ENCODE measurements at places on chromosomes 5 and 9. TPM values are rescaled to one million over a fixed set of nuclear protein-coding genes. Genes with fewer than 3 reads are reported as not detected.

The BARHL1 gene
- not detected for total RNA-seq

The LTC4S gene
- total RNA-seq, result 12.4 TPM

The CD72 gene
- total RNA-seq, result 62.7 TPM

The SLC4A9 gene
- 0.40 TPM for total RNA-seq

The F2RL2 gene
- 1.0 TPM for total RNA-seq

DNA sequence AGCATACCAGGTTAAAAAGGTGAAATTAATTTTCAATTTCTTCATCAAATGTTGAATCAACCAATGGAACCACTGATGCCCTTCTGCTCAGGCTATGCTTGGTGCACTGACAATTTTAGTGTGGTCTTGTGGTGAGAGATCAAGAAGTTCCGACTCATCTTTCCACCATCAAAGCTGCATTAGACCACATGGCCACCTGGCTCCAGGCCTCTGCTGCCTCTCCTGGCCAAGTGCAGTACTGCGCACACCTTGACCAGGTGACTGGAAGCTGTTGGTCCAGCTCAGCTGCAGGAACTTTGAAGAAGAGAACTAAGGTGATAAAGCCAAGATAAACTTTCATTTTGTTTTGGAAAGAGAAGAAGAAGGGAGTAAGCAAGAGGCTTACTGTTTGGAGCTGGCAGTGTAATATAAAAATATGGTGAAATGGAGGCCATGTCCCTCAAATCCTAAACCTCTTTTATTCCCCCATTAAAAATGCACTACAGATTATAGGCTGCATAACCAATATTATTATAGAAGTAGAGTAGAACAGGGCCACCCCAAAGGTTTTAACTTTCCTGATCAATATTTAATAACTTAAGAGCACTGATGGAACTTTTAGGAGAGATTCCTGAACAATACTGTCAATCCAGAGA, 315.5 kb upstream of the C9orf72 start:
- H3K4me1 ChIP-seq, result no peaks in the 10 kb centered on the region
- H3K36me3 ChIP-seq, result no peaks in the 10 kb centered on the region
- H3K27ac ChIP-seq, result no peak overlapping the region
- no peak for DNase-seq
- H3K4me3 ChIP-seq, result no peak overlapping the region

GRCh38 chr5:141503681-141504080, 14.8 kb downstream of the PCDHGC5 start:
- H3K4me3 ChIP-seq, result no peak overlapping the region
- no peak overlapping the region for H3K27ac ChIP-seq
- no peak for DNase-seq
- no peaks in the 10 kb centered on the region for H3K36me3 ChIP-seq
- H3K27me3 ChIP-seq, result no peaks in the 10 kb centered on the region

DNA sequence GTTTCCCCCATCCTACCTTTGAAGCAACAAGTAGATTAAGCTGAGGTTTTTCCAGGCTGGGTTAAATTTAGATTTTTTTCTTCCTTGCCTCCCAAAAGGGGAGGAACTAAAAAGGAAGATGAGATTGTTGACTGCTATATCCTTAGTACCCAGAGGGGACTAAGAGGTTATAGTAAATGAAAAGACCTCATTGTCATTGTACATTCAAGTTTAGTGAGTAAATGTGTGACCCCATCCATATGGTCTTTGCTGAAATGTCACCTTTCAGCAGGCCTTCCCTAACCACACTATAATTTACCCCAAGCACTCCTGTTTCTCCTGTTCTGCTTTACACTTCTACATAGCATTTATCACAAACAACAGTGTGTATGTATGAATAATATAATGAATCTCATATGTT, 35.8 kb upstream of the CHD1 start:
- no peaks in the 10 kb centered on the region for H3K4me1 ChIP-seq
- no peak for DNase-seq
- H3K36me3 ChIP-seq, result no peaks in the 10 kb centered on the region
- no peaks in the 10 kb centered on the region for H3K27me3 ChIP-seq
- H3K4me3 ChIP-seq, result no peak overlapping the region
- H3K27ac ChIP-seq, result no peak overlapping the region

DNA sequence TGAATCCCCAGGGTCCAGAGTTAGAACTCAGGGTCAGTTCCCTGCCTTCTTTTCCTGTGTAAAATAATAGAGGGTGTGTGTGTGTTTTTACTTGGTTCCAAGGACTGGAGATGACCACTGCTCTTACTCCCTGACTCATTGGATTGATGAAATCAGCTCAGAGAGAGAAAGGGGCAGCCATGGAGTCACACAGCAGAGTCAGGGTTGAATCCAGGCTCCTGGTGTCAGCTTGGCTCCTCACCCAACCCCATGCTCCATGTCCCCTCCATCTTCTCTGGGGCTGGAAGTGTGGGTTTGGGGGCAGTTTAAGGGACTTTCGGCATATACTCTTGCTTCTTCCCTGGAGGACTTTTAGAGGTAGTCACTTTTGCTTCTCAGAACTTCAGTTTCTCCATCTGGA, 21.6 kb downstream of the DAB2IP start:
- H3K4me1 ChIP-seq, result no peaks in the 10 kb centered on the region
- no peak overlapping the region for H3K27ac ChIP-seq
- no peak overlapping the region for H3K4me3 ChIP-seq
- H3K36me3 ChIP-seq, result no peaks in the 10 kb centered on the region

DNA sequence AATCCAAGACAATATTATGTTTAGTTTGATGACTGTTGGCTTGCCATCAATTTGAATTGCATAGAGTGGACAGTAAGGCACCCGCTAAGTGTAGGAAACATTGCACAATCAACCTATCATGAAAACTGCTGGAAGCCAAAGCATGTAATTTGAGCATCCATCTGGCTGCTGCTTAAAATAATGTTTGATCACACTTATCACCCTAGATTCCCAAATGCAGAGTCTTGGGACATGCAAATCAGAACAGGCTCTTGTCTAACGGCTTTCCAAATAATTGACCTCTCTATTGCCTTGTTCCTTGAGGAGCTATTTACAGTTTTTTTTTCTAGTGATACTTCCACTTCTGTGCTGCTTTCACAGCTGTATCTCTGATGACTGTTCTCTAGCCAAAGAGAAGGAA, 342.1 kb downstream of the PRR16 start:
- H3K36me3 ChIP-seq, result no peaks in the 10 kb centered on the region
- no peaks in the 10 kb centered on the region for H3K4me1 ChIP-seq
- no peak overlapping the region for H3K4me3 ChIP-seq
- no peaks in the 10 kb centered on the region for H3K27me3 ChIP-seq
- no peak for DNase-seq

DNA sequence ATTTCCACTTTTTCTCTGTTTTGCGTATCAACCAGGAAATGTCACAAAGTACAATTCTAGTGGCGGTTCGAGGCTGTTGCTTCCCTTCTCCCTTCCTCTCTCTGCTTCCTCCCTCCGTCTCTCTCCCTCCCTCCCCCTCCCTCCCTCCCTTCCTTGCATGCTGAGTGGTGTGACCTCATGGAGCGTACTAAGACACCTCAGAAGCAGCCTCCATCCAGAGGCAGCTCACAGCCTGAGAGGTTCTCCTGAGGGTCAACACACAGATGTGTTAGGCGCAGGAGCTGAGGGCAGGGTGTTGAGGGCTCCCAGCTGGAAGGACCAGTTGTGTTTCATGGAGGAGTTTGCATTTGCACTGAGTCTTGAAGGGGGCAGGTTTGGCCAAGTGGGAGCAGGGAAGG, 57.7 kb downstream of the COL5A1 start:
- no peaks in the 10 kb centered on the region for H3K4me1 ChIP-seq
- H3K36me3 ChIP-seq, result no peaks in the 10 kb centered on the region
- no peak overlapping the region for H3K27ac ChIP-seq
- DNase-seq, result no peak
- no peak overlapping the region for H3K4me3 ChIP-seq

GRCh38 chr9:98365781-98366180, 110.3 kb upstream of the TBC1D2 start:
- H3K4me1 ChIP-seq, result no peaks in the 10 kb centered on the region
- no peaks in the 10 kb centered on the region for H3K27me3 ChIP-seq
- H3K27ac ChIP-seq, result no peak overlapping the region
- no peaks in the 10 kb centered on the region for H3K36me3 ChIP-seq
- no peak for DNase-seq

DNA sequence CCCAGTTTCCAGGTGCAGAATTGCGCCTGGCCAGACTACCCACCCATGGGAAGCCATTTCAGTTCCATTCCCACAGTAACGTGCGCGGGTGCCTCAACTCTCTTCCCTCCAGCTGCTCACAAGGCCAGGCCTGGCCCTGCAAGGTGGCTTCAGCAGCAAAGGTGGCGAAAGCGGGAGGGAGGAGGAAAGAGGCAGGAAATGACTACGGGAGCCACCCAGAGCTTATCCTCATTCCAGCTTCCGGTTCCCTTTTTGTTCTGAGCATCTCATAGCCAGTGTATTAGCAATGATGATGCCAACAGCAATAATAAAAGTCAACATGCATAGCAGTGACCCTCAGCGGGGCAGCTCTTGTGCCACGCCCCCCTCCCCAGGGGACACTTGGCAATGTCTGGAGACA, 101.5 kb upstream of the BOD1 start:
- H3K36me3 ChIP-seq, result no peaks in the 10 kb centered on the region
- no peaks in the 10 kb centered on the region for H3K4me1 ChIP-seq
- H3K27me3 ChIP-seq, result no peaks in the 10 kb centered on the region
- no peak for DNase-seq

DNA sequence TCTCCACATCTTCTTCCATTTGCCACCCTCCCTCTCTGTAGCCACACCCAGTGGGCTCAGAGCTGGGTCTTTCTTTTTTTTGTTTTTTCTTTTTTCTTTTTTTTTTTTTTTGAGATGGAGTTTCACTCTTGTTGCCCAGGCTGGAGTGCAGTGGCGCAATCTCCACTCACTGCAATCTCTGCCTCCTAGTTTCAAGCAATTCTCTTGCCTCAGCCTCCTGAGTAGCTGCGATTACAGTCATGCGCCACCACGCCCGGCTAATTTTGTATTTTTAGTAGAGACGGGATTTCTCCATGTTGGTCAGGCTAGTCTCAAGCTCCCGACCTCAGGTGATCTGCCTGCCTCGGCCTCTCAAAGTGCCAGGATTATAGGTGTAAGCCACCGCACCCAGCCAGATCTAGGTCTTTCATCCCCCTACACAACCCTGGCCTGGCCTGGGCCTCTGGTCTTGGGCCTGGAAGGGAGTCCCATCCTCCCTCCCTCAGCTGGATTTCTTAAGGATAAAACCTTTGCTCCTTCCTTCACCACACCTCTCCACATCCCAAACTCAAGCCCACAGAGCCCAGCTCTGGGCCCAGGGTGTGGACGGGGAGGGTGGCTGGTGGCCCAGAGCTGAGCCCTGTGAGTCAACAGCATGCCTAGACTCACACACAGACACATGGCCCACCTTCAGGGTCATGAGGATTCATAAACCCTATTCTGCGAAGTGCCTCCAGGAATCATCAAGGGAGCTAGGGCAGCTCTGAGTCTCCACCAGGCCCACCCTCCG, 18.8 kb upstream of the KCNIP1 start:
- H3K36me3 ChIP-seq, result no peaks in the 10 kb centered on the region
- H3K4me3 ChIP-seq, result no peak overlapping the region
- H3K27ac ChIP-seq, result no peak overlapping the region
- H3K27me3 ChIP-seq, result no peaks in the 10 kb centered on the region
- no peaks in the 10 kb centered on the region for H3K4me1 ChIP-seq

DNA sequence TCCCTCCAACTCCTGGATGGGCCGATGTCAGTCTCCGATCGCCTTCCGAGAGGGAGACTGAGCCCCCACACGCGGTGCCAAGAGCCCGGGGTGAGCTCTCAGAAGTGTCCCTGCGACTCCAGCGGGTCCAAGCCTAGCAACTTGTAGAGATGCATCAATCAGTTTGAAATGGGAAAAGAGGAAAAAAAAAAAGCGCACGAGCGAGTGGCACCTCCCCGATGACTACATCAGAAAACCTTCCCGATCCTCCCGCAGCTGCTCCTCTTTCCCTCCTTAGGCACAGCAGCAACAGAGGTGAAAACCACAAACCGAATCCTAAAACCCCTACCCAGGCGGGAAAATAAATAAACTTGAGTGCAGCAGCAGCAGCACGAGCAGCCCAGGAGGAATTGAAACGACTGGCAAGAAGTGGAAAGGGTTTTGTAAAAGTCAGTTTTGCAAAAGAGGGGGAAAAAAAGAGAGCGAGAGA, 1.0 kb upstream of the EFNA5 start:
- H3K4me1 ChIP-seq, result peaks cover 14% of the 10 kb centered on the region
- H3K27ac ChIP-seq, result no peak overlapping the region
- no peak for DNase-seq
- no peaks in the 10 kb centered on the region for H3K36me3 ChIP-seq
- no peaks in the 10 kb centered on the region for H3K27me3 ChIP-seq

DNA sequence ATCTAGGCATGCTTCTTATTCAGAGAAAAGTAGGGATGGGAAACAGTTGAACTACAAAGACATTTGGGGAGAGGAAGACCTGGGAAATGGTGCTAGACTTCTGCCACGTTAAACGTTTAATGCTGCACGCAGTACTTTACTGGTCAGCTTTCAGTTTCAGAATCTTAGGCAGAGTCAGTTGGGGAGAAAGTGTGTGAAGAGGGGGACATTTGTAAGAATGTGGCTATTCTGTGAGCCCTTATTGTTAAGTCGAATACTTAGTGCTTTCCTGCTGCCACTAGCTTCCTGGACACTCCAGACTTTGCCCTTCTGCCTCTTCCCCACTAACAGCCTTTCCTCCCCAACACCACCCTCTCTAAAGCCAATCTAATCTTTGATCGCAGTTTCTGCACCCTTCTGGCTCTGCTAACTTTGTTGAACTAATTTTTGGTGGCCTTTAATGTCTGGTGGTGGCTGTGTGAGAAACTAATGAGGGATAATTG, 6.1 kb downstream of the CYSTM1 start:
- peaks cover 4% of the 10 kb centered on the region for H3K4me1 ChIP-seq
- DNase-seq, result peak; percentile 66
- H3K36me3 ChIP-seq, result no peaks in the 10 kb centered on the region
- H3K27ac ChIP-seq, result peak overlapping the region; percentile 66
- H3K4me3 ChIP-seq, result no peak overlapping the region

DNA sequence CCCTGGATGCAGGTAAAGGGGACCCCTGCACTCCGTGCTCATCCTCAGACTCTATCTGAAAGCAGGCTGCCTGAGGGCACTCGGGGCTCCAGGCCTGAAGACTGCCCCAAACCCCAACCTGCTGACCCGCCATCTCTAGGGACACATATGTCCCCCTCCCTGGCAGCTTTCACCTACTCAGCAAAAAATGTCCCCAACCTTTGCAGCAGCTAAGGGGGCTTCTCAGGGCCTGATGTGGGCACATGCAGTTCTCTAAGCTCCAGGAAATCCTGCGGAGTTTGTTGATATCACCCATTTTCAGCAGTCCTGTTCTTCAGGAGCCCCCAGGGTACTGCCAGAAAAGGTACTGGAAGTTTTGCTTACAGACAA, 2.2 kb upstream of the DPH7 start:
- H3K4me1 ChIP-seq, result peaks cover 20% of the 10 kb centered on the region
- H3K4me3 ChIP-seq, result no peak overlapping the region
- H3K27ac ChIP-seq, result no peak overlapping the region
- H3K27me3 ChIP-seq, result no peaks in the 10 kb centered on the region
- DNase-seq, result no peak

- H3K4me3 ChIP-seq, result no peak overlapping the region
- no peaks in the 10 kb centered on the region for H3K36me3 ChIP-seq
- H3K27ac ChIP-seq, result no peak overlapping the region
- no peak for DNase-seq
Observed at GRCh38 chr9:136079211-136079915, 15.7 kb downstream of the NACC2 start.

- no peaks in the 10 kb centered on the region for H3K4me1 ChIP-seq
- DNase-seq, result no peak
- no peaks in the 10 kb centered on the region for H3K36me3 ChIP-seq
- no peaks in the 10 kb centered on the region for H3K27me3 ChIP-seq
- no peak overlapping the region for H3K27ac ChIP-seq
- no peak overlapping the region for H3K4me3 ChIP-seq
Observed at GRCh38 chr5:17944046-17944445, 309.8 kb downstream of the TAF11L14 start.
